PC-3 (cell line): ENCODE measurements at places on chromosomes 7 and 10.
A peak's percentile ranks its signal among the peaks of the same experiment; 100 is the strongest.

GRCh38 chr7:8089036-8089780 is 120.6 kb downstream of the GLCCI1 start:
- DNase-seq: no peak

GRCh38 chr7:158000160-158000559 is 587.5 kb downstream of the PTPRN2 start:
- peak; percentile 35 for DNase-seq

- peak; percentile 45 for DNase-seq
These were observed 477.1 kb downstream of the RPS24 start for GRCh38 chr10:78510566-78511323.

GRCh38 chr10:117197189-117197588 is at the start of gene KCNK18:
TSS of gene KCNK18 (plus strand) at chr10:117197489. CDS start at chr10:117197489, 0 bp downstream.
- DNase-seq: no peak

DNA sequence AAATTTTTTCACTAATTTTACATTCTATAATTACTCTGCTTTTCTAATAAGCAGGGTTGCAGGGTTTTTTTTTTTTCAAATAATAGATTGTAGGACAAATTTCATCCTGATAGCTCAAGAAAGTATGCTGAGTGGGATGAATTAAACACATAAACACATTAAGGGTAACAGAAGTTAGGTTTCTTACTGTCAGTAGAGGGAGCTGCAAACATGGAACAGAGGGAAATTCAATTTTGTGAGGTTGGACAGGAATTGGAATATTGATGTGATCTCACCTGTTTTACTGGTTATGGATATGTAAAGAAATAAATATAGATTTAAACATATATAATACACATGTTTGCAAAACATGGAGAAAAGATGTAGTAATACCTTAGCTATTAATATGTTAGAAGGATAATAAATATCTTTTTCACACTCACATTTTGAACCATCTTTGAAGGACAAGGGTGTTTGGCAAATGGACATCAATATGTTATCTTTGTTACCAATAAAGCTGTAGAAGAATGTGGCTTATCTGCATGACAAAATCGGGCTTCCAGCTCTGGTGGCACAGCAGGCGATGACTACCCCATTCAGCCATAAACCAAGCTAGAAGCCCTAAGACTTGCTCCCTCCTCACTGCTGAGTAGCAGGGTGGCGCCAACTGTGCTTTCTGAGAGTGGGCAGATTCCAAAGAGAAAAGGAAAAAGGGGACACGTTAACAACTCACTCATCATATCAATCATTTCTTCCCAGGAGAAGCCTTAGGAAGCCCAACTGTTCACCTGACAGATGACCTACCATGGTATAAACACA is 1257.4 kb downstream of the GATA3 start:
- DNase-seq: peak; percentile 2

DNA sequence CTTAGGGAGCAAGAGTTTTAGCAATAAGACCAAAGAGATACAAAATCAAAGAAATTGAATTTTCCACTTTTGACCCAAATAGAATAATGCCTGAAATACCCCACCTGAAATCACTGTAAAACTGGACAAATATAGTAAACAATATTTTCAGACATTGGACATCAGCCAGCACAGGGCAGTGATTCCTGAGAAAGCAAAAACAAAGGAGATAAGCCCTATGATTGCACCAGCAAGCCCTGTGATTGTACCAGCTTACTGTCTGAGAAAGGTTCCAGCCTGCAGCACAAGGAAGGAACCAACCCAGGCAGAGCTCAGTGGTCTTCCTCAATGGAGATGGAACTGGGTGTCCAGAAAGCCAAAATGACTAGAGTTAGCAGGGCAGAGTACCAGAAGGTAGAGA is 10.3 kb downstream of the TMEM106B start:
- no peak for DNase-seq

DNA sequence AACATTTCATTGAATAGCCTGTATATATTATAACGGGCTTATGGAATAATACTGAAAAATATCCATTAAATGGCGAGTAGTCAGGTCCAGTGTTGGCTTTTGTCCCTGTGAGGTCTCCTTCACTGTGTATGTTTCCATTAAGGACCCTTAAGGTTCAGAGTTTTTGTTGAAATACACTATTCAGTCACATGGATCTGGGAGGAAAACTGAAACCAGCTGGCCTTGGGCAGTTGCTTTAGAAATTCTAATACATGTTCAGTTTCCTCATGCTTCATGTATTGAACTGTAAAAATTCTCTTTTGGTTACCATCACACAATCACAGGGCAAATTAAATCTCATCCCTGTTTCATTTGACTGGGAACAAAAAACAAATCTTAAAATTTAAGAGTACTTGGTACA is 447.3 kb downstream of the SDK1 start:
- DNase-seq: no peak

DNA sequence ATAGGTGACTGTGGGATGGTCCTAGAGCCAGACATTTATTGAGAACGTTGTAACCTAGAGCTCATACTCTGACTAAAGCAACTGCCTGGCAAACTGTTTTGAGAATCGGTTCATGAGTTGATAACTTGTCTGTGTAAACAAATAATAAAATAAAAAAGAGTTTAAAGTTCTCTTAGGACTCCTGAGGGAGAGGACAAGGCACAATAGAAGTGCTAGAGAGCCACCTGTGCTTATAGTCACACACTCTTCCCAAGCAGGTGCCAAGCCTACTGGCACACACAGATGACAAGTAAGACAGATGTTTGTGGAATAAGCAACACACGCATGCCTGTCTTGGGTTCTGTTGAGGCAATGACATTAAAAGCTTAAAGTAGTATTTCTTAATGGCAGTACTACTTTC is 7.9 kb downstream of the EDRF1 start:
- DNase-seq: no peak

GRCh38 chr10:125691160-125691981 is 8.4 kb upstream of the TEX36 start:
- DNase-seq: peak; percentile 74
